CD4-positive, CD25-positive, alpha-beta regulatory T cell (primary cell): ENCODE measurements at places on chromosomes 6 and 20.

- DNase-seq, result no peak
Observed at GRCh38 chr6:50147371-50147770, 97.6 kb upstream of the DEFB112 start.

DNA sequence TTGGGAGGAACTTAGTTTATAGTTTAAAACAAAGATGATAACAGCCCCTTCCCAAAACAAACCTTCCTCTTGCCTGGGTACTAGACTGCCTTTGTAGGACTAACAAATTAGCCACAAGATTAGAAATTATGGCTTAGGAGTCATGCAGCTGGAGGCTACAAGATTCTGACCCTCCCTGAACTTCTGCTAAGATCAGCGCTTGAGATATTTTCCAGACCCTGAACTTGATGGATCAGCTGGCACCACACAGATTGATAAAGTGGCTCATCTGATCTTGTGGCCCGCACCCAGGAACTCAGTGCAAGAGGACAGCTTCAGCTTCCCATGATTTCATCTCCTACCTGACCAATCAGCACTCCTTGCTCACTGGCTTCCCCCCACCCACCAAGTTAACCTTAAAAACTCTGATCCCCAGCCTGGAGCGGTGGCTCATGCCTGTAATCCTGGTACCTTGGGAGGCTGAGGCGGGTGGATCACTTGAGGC lies 5.9 kb upstream of the SERINC3 start:
- no peak for DNase-seq

GRCh38 chr6:159422041-159422984 lies 253.1 kb downstream of the FNDC1 start:
- no peak for DNase-seq

DNA sequence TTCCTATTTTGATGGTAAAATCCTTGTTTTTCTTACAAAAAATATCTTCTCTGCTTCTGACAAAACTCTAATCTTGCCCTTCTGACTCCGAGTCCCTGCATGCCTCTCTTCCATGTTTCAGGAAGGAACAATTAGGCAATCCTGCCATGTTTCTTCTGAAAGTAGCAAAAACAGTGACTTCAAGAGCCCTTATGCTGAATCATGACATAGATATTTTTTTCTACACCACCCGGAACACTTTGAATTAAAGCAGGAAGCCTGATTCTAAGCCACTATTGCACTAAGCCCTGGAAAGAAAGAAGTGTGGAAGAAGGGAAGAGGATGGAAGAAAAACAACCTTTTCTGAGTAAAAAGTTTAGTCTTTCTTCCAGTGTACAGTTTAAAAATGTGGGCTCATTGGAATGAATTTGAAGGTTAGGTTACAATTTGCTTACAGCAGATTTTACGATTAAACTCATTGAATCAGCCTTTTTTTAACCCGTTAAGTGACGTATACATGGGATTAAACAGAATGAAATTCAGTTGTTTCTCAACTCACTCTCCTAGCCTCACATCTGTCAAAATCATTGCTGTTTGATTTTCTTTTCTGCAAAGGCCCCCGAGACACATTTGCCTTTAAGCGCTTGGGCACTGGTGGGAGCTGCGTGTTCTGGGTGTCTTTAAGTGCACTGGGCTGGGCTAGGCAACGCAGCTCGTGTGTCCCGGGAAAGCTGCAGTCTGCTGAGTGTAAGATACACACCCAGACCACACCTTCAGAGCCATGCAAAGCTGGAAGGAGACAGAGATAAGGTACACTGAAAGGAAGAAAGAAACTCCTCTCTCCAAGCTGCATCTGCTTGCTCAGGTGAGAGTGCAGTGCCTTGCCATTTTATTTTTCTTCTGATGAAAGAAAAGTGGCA lies 159.4 kb upstream of the CITED2 start:
- no peak for DNase-seq

DNA sequence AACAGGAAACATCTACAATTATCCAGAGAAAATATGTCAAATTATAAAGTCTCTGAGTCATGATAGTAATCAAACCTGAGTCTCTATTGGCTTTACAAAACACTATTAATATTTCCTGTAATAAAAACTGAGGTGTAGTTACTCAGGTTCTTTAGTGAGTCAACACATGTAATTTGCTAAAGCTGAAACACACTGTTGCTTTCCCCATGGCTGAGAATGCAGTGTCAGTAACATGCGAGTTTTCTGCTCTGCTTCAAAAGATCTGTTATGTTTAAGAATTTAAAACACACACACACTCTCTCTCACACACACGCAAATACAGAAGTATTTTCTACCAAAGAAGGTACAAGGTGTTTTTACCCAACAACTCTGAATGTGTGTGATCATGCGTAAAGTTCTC lies 38.6 kb downstream of the ATXN1 start:
- no peak for DNase-seq

GRCh38 chr6:20705741-20706140 lies 171.5 kb downstream of the CDKAL1 start:
- no peak for DNase-seq

DNA sequence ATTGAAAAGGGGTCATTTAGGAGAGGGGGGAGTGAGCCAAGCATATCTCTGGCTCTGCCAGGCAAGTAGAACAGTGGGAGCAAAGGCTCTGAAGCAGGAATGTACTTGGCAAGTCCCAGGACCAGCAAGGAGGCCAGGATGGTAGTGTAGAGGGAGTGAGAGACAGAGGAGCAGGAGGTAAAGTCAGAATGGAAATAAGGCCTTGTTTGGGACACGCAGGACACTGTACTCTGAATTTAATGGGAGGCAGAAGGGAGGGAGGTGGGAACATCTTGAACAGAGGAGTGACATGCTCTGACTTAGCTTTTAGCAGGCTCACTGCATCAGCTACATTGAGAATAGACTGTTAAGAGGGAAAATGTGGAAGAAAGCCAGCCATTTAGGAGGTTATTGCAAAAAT lies 37.0 kb upstream of the ENPP1 start:
- no peak for DNase-seq

GRCh38 chr20:47489448-47489872 lies 12.2 kb upstream of the NCOA3 start:
- DNase-seq, result peak; percentile 89

- DNase-seq, result no peak
Observed at GRCh38 chr6:157613011-157613522, 210.0 kb upstream of the SNX9 start.

GRCh38 chr20:39338469-39339376 lies 376.6 kb downstream of the DHX35 start:
- no peak for DNase-seq

DNA sequence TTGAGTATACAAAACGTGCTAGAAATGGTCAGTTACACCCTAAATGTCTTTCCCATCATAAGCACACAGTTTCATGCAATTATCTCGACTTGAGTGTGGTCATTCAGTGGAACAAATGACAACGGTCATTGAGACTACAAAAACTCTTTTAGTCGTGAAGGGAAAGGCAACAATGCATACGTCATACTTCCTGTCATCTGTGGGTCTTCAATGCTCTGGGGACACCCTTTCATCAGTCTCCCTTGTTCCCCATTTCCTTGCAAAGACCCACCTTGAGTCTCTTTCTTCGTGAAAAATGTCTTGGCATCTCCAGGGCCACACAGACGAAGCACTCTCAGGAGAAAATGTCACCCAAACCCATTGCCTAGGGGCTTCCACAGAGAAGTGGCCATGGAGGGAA lies 238.5 kb downstream of the GMPR start:
- no peak for DNase-seq

DNA sequence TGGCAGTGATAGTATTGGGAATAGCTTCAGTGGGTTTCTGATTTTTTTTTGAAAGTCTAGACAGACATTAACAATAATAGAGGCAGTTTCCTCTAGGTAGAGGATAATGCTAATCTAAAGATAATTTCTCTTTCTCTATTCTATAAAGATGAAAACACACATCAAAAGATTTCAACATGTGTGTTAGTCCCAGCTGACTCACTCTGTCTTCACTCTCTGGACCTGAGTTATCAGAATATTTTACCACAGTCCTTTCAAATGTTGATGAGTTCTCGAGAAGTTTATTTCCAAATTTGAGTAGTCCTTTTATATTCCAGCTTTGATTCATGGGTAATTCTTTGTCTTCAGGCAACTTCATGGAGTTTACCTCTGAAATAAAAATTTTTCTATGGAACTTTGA lies 17.1 kb downstream of the RPRD1B start:
- no peak for DNase-seq

DNA sequence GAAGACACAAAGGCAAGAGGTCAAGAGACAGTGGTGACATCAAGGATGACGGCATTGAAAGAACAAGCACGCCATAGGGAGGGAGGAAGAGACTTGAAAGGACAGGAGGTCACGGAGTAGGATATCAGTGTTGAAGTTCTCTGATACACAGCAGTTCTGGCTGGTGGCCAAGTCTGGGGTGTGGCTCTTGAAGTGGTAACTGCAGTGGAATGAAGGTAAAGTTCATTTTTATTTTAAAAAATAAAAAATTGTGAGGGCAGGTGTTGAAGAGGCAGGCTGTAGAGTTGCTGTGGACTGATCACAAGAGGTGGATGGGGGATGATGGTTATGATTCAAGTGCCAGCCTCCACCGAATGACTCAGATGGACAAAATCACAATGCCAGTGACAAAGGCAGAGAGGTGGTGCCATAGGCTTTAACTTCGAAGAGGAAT lies 53.2 kb upstream of the BMP2 start:
- DNase-seq, result no peak

GRCh38 chr6:167831281-167831828 lies 4.6 kb downstream of the AFDN start:
- DNase-seq, result peak; percentile 56

- DNase-seq, result no peak
Observed at GRCh38 chr6:37251211-37251780, 6.3 kb upstream of the TBC1D22B start.

DNA sequence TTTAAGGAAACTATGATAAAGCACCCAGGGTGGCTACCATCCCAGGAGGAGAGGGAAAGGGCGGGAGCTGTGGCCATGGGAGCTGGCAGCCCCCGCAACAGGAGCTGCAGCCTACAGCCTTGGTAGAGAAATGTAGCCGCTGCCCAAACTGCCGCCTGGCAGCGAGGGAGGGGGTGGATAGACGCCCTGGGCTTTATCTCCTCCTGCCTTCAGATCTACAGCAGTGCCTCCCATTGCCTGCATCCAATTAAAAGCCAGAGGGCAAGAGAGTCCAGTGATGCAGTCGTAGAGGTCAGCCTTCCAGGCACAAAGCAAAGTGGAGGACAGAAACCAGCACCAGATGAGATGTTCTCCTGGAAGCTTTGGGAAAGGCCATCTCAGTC lies 35.0 kb upstream of the ZFAND3 start:
- no peak for DNase-seq

DNA sequence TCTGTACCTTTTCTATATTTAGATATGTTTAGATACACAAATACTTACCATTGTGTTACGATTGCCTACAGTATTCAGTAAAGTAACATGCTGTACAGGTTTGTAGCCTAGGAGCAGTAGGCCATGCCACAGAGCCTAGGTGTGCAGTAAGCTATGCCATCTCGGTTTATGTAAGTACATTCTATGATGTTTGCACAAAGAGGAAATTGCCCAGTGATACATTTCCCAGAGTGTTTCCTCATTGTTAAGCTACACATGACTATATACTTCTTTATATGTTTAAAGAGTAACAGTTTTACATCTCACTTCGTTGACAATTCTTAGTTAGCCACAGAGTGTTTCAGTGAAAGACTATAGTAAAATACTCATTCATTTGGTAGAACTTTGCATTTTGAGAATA lies 51.5 kb downstream of the SLC35F1 start:
- no peak for DNase-seq

DNA sequence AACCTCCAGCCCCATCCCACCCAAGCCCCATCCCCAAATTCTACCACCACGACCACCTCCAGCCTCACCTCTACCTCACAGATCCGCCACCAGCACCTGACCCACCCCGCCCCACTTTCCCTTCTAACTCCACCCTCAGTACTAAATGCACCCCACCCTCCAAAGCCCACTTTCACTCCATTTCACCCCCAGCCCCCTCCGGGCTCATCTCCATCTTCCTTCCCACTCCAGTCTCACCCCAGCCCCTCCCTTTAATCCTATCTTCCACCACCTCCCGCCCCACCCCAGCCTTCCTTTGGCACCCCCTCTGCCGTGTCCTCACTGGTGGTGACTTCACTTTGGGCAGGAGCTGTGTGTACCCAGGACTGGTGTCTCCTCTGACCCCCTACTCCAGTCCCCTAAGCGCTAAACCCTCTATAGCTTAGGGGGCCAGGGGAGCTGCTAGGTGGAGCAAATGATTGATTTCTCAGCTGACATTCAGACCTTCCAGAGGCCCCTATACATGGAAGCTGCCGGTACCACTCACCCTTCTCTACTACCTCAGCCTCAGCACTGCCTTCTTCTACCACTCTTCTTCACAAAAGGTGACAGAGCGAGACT lies 2.8 kb upstream of the NSFL1C start:
- no peak for DNase-seq

- DNase-seq, result no peak
Observed at GRCh38 chr6:34524971-34525370, 31.2 kb downstream of the SPDEF start.

GRCh38 chr6:134397676-134398075 lies 79.8 kb upstream of the SGK1 start:
- DNase-seq, result no peak

DNA sequence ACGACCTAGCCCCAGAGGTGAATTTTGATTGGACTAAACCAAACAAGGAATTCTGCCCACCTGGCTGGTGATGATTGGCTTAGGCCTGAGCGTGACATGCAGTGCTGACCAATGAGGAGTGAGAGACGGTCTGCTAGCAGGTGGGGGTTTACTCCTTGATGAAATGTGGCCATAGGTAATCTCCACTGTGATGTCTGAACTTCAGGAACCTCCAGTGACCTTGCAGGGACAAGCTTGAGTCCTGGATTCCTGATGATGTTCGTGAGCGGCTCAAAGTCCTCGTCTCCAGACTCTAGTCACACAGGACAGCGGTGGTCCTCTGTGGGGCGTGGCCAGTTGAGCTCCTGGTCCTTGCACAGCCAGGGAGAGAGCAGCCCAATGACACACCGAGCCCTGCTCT lies 8.4 kb downstream of the VSX1 start:
- DNase-seq, result no peak

- no peak for DNase-seq
Observed at GRCh38 chr6:125764121-125764671, 14.8 kb downstream of the HEY2 start.

DNA sequence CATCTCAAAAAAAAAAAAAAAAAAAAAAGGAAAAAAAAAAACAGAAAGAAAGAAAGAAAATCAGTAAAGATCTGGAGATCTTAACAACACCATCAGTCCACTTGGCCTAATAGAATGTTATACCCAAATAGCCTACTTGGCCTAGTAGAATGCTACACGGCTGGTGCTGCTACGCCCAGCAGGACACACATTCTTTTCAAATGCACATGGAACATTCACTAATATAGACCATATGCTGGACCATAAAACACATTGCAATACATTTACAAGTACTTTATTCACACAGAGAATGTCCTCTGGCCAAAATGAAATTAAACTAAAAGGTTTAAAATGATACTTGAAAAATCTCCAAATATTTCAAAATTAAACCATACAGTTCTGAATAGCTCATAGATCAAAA lies 80.0 kb upstream of the TNFAIP3 start:
- no peak for DNase-seq

- no peak for DNase-seq
Observed at GRCh38 chr6:6816716-6817115, 228.2 kb downstream of the LY86 start.
